Osteocyte (in vitro differentiated cells): ENCODE measurements at places on chromosomes 16 and 17. TPM values are rescaled to one million over a fixed set of nuclear protein-coding genes. Genes with fewer than 3 reads are reported as not detected.

- peak; percentile 63 for DNase-seq
Observed at GRCh38 chr17:66595893-66596292, 239.0 kb upstream of the CACNG5 start.

DNA sequence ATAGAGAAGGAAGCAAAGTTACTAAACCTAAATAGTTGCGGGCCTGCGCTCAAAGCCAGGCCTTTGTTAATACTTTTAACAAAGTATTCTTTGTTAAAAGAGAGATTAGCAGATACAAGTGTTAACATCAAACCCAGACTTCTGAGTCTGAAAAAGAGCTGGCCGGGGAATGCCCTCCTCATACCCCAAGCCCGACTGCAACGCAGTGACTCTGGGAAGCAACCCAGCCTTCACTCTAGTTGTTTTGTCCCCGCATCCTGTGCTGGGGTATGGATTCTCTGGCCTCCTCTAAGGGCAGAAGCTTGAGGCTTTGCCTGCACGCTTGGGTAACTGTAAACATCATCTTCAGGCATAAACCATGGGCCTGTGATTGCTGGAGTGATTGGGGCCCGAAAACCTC, 48.3 kb downstream of the ADCY7 start:
- no peak for DNase-seq

- DNase-seq: no peak
Observed at GRCh38 chr16:22213236-22213635, 7.2 kb downstream of the EEF2K start.

DNA sequence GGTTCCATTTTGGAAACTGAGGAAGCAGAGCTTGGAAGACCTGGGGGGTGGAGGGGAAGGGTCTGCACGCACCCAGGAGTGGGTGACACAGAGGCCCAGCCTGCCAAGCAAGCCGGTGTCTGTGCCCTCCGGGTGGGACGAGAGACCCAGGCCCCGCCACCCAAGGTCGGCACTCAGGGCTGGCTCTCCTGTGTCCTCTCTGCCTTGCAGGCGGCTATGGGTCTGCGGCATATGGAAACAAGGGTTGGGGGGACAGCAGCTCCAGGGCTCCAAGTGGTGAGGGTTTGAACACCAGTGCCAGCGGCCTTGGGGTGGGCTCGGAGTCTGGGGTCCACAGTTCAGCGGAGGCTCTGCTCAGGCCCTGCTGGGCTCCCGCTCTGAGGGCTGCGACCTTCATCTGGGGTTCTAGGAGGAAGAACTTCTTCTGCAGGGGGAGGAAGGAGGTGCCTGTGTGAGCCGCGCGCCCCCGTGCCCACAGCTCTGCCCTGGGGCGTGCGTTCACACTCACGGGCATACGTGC, 4.6 kb upstream of the CD7 start:
- no peak for DNase-seq

- no peak for DNase-seq
Observed at GRCh38 chr17:29722411-29723198, 99.9 kb upstream of the CORO6 start.

CD300LB gene
- total RNA-seq: not detected in 2 replicates

FBXW10B gene
- 0.40 TPM in 1 of 2 replicates, not detected in the other for total RNA-seq

MLYCD gene
- total RNA-seq: 5.2 and 5.3 TPM in 2 replicates

FAM83G gene
- total RNA-seq: 4.1 and 4.7 TPM in 2 replicates

DNA sequence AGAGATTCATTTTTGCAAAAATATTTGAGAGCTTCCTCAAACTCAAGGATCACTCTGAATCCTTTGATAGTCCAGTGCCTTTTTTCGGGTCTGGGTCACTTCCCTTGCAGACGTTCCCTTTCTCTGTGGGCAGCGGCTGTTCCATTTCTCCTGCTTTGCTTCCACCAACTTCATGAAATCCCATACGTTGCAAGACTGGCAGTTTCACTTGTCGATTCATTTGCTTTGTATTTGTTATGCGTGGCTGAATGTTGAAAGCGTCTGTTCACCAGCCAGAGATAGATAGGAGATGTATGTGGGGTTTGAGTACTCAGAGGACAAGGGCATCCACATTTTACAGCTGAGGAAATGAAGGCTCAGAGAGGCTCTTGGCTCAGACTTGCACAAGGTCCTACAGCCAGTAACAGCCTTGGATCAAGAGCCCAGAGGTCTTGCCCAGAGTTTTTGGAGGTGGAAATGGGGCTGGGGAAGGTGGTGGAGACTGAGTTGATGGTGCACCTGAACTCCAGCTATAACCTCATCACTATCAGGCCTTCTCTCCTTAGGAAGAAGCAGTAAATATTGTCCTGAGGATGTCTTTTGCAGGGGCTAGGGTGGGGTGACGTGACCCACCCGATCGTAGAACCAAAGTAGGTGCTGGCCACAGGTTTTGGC, 1.3 kb upstream of the CCDC102A start:
- DNase-seq: no peak

- no peak for DNase-seq
Observed at GRCh38 chr16:81818568-81818896, 39.4 kb downstream of the PLCG2 start.

GRCh38 chr17:45087504-45087975, 26.4 kb downstream of the NMT1 start:
- DNase-seq: no peak

- DNase-seq: no peak
Observed at GRCh38 chr16:67278773-67279295, 498 bp upstream of the PLEKHG4 start.

- DNase-seq: no peak
Observed at GRCh38 chr17:77841742-77842527, 116.6 kb upstream of the TNRC6C start.

GRCh38 chr17:56099649-56100048, 53.6 kb upstream of the ANKFN1 start:
- no peak for DNase-seq

- DNase-seq: no peak
Observed at GRCh38 chr17:82972836-82973372, 106.5 kb upstream of the METRNL start.

DNA sequence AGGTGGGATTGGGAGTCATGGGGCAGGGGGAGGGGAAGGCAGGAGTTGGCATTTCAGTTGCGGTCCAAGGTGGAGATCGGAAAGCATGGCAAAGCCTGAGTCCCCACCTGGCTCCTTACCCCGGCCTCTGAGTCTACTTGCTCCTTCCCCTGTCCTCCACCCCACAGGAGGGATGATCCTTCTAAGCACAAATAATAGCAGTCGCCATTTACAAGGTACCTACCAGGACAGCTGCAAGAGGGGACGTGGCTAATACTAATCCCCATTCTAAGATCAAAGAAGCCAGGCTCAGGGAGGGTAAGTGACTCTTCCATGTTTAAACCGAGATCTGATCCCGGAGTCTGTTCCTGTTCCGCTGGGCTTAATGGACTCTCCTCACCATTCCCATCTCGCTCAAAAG, 396.3 kb downstream of the SLC39A11 start:
- no peak for DNase-seq

AXIN2 gene
- 16.6 and 17.0 TPM in 2 replicates for total RNA-seq

- no peak for DNase-seq
Observed at GRCh38 chr17:45231481-45232116, 9.9 kb downstream of the FMNL1 start.

DNA sequence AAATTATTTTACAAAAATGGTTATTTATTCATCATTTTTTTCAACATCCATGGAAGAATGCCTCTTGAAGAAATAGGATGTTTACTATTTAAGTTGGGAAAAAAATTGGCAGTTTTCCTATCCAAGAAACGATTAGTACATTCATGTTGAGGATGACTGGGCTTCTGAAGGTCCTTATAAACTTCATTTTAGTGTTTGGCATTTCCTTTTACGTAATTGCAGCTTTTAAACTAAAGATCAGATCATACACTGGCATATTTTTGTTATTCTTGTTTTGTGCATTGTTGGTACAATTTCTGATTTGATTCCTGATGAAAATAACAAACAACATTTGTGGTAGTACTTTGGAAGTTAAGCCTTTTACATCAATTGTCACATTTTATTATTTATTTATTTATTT, 11.5 kb downstream of the KCNJ16 start:
- DNase-seq: no peak

- no peak for DNase-seq
Observed at GRCh38 chr17:47209499-47209898, 351 bp downstream of the MYL4 start.

DNA sequence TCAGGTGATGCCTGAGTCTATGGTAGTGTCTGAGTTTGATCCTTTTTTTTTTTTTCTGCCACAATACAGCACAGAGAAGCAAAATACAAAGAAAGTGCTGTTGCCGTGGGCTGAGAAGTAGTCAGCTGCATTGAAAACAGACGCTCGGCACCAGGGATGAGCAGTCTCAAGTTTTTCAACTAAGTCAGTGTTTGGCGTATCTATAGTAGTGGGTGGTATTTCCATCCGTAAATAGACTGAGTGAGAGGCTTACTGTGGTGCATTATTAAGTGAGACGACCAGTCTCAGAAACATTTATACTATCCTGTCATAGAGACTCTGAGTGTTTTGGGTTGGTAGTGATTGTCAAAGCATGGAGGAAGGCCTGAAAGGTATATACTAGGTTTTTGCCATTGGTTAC, 221.3 kb downstream of the SNX29 start:
- DNase-seq: no peak

DNA sequence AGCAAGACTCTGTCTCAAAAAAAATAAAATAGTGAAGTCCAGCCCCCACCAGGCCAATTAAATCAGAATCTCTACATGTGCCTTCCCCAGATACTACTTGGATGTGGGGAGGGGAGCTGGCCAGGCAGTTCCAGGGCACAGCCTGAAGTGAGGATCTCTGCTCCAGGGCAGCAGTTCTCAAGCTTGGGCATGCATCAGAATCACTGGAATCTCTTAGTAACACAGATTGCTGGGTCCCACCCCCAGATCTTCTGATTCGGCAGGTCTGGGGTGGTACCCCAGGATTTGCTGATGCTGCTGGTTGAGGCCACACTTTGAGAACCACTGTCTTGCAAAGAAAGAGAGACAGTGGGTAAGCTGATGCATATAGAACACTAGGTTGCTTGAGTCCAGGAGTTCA, 8.3 kb upstream of the CDH5 start:
- no peak for DNase-seq

- peak; percentile 19 for DNase-seq
Observed at GRCh38 chr17:57257195-57257894, 1.0 kb downstream of the MSI2 start.

GRCh38 chr17:55842405-55843158, 91.7 kb downstream of the PCTP start:
- DNase-seq: no peak

GRCh38 chr17:77332981-77333685, 192.4 kb downstream of the SEC14L1 start:
- peak; percentile 23 for DNase-seq

DNA sequence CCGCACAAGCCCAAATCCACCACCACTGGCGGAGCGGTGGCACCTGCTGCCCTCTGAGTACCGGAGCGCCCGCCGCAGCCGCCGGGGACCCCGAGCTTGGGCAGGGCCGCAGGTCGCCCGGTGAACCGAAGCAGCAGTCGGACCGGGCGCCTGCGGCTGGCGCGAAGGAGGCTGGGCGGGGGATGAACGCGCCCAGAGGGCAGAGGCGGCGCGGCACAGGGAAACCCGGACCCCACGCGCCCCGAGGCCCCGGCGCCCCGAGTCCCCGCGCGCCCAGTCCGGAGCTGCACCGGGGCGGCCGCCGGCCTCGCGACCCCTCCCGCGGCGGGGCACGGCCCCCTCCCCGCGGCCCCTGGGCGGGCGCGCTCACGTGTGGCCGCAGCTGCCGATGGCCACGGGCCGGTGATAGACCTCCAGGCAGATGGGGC, 393 bp downstream of the RNF166 start:
- no peak for DNase-seq

DNA sequence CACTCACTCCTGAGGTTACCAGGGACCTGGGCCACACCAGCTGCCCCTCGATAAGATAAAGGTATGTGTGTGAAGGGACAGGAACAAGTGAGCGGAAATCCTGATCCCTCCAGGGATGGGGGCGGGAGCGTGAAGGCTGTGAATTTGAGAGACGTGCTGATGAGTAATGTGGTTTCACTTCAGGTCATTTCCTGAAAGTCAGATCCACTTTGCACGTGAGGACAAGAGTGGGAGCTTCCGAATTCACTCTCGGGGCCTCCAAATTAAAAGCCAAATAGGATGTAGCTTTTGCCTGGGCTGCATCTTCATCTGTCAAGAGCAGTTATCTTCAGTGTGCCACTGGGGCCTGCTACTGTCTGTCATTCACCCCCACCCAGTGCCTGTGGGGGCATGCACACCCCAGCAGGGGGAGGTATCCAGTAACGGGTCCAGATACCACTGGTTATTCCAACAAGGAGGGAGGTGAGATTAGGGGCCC, 87.4 kb upstream of the LHX1 start:
- no peak for DNase-seq

CTF1 gene
- total RNA-seq: 5.1 and 6.0 TPM in 2 replicates

GRCh38 chr17:17713839-17714238, 32.6 kb downstream of the RAI1 start:
- DNase-seq: no peak

GRCh38 chr17:50052241-50052796, 3.6 kb upstream of the ITGA3 start:
- no peak for DNase-seq
